Activated naive CD4-positive, alpha-beta T cell treated with anti-CD3 and anti-CD28 coated beads for 36 hours (primary cell): ENCODE measurements at places on chromosomes 4 and X.

GRCh38 chr4:116499-116898, 7.8 kb upstream of the ZNF718 start:
- no peak for DNase-seq

- DNase-seq, result no peak
Measured at GRCh38 chr4:10958226-10958856, 273.8 kb upstream of the CLNK start.

DNA sequence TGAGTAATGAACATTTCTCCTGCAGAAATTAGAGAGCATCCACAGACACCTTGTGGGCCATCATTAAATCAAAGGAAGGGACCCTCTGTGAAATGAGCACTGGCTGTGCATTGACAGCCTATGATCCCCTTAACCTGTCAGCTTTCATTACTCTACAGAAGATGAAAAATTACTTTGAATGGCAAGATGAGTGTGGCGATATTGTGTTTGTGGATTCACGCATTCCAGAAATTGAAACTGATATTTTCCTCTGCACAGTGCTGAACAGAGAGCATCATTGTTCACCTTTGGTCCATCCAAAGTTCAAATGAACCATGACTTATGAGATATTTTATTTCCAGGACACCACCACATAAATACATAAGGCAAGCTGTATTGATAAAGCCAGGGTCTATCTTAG, 374.8 kb upstream of the ANXA10 start:
- no peak for DNase-seq

DNA sequence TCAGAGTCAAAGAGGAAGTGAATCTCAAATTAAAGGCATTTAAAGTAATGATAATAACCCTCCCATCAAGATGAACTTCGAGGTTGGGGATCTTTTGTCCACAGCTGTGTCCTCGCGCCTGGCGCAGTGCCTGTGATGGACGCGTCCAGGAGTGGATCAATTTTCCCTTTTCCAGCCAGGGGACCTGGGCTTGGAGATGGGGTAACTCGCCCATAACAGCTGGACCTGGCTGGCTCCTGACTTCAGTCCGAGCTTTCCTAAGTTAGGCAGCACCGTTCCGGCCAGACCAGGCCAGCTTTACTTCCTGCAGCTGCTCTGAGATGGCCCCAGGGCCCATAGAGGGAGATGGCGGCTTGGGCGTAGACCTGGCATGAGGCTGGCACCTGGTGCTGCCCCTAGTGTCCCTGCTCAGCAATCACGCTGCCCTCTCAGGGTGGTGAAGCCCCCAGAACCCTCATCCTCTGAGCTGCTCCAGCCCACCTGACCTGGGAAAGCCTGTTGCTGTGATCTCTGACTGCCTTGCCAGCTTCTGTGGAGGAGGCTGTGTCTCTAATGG, 23.9 kb downstream of the ADRA2C start:
- no peak for DNase-seq

DNA sequence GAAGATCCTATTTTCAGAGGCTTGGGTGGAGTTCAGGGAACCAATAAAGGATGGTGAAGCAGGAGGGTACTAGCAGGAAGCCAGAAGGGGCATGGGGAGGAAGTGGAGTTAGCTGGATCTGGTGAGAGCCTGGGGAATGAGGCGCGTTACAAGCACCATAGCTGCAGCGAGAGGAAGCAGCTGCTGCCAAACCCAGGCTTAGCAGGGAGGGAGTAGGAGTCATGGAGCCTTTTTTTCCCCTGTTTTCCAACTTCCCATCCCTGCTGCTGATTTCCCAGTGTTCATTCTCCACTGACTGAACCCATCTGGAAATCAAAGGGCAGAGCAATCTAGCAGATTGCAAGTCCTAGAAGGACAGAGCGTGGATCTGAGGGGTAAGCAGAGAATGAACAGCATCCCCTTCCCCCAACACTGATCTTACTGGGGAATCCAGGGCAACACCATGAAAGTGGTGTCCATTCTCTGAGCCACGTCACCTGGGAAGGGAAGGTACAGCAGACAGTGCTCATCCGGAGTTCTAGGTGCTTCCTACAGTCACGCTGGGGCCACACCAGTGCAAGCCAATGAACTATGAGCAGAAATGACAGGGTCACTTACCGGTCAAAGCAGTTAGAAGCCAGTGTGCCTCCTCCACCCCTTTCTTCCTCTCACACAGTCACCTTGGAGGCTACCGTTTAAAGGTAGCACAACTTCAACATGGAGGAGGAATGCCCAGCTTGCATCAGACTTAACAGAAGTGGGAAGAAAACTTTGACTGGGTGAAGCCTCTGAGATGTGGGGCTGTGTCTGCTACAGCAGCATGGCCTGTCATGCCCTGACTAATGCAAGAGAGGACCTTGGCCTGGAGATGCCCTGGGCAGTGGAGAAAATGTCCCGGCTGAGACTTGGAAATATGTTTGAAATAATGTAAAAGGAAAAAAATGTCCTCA, 36.7 kb downstream of the SMIM20 start:
- DNase-seq, result no peak

DNA sequence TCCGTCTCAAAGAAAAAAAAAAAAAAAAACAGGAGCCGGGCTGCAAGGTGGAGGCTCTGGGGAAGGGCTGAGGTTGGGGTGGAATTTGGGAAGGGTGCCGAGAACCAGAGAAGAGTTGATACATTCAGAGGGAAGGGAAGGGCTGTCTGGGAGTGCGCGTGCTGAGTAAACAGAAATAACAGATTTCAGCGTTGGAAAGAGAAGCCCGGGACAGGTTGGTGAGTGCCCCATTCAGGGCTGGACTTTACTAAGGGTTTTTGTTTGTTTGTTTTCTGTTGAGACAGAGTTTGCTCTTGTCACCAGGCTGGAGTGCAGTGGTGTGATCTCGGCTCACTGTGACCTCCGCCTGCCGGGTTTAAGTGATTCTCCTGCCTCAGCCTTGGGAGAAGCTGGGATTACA, 1.7 kb upstream of the IL3RA start:
- DNase-seq, result no peak

DNA sequence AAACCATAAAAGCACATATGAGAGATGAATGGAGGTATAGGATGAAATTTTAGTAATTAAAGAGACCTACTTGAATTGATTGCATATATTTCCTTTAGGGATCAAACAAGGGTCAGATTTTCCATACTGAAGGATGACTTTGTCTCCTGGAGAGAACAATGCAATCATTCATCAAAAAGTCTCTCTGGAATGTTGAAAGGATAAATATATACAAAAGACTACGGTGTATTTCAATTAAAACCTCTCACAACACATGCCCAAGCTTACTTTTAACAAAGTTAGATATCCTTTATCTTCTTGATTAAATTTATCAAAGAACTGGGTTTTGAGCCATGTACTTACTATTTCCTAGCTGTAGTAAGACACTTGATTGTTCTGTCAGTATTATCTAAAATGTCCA, 36.8 kb upstream of the ADH7 start:
- no peak for DNase-seq
